ENCODE measurements at places on chromosomes 5 and 9.

DNA sequence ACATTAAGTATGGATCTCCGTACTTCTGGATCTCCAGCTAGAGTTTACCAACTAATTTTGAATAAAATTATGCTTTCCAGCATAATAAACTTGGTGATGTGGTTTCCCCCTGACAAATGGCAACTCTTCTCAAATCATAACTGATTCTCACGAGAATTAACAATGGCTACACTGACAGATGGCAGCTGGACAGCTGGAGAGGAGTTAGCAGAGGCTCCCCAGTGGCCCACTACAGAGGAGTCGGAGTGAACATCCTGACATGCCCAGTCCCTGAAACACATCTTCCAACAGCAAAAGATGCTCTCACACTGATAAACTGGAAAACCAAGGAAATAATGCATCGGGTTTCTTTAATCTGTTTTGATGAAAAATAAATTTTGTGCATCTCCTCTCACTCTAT, 239.6 kb downstream of the MAN2A1 start:
- DNase-seq, result no peak

DNA sequence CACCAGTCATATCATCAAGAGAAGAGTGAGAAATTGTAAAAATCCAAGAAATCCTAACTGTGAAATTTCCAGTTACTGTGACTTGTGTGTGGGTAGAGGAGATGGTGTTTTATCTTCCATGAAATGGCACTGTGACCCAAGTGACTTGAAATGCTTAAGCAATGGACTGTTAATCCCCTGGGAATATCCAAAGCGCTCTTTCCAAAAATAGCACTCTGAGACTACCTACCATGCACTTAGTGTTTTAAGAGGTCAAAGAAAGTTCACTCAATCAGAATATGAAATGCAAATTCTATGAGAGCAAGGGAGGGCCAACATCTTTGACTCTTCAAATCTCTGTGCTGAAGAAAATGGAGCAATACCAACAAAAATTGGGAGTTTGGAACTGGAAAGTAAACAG, 244.0 kb downstream of the GABRB2 start:
- DNase-seq, result no peak

DNA sequence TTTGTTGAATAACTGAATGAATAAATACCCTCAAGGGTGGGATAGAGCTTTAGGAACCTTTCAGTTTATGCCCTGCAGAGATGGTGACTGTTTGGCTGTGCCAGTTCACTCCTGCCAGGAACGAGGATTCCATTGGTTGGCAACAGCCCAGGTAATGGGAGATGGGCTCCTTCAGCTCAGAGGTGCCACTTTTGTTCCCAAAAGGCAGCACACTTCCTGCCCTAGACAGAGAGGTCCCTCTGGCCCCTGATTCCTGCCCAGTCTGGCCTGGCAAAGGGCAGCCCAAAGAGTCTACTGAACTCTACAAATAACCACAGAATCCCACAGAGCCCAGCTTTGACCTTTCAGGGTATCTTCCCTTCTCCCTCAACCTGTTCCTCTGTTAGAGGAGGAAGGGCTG, 1.6 kb downstream of the C9orf152 start:
- no peak for DNase-seq

DNA sequence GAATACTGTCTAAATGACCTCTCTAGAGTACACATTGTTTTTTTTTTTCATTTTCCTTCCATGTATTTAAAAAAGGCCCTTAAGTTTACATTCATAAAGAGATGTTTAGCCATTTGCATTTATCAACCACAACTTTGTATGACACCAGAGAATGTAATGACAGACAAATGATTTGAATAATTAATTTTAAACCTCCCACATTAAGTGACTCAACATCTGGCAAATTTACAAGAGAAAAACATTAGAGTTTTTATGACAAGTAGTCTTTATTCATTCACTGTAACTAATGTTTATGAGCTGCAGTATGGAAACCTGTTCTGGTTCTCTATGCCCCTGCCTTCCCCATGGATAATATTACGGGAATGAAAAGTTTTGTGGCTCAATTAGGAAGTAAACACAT, 1093.8 kb upstream of the CDH9 start:
- DNase-seq, result no peak

- no peak for DNase-seq
Observed at GRCh38 chr5:111401906-111402305, 110.4 kb downstream of the STARD4 start.

DNA sequence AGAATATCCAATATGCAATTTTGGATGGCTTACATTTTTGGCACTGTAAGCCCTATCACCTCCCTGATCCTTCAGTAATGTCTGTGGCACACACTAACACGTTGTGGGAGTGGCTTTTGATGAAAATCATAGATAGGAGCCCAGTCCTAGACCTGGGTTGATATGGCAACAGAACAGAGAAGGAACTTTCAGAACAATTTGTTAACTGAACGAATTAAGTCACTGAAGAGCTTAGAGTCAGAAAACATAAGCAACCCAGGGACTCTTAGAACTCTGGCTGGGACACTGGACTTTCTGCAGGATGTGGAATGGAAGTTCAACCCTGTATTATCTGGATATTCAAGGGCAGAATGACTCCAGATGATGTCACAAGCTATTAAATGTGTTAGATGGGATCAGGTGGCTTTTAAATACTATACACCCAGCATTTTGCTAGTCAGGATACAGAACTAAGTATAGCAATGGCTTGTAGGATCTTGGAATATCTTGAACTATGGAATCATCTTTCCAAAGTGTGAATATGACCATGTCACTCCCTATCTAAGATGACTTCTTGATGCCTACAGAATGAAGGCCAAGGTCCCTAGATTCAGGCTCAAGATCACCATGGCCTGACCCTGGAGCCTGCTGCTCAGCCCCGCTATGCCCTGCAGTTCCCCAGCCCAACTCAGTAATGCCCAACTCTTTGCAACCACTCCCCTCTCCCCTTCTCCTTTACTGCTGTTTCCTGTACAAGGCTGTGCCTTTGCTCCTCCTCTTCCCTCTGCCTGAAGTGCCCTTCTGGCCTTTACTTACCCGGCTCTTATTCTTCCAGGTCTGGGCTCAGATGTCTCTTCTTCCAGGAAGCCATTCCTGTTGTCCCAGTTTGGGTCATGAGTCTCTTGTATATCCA, 42.8 kb downstream of the VLDLR start:
- no peak for DNase-seq

DNA sequence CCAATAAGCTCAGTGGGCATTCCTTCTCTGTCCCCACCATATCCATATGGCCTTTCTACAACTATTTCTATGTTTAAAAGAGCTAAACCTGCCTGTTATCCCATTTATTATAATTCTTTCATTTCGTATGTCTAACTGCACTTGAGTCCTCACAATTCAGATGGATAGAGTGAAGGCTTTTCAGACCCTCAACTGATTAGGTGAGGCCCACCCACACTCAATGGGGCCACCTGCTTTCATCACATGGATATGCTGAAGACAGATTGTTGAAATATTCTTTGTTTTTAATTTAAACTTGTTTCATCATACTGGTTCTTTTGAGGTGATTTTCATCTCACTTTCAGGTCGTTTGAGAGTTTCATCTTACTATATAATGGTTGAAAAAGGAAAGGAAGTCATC, 5.7 kb upstream of the S1PR3 start:
- DNase-seq, result no peak

Data from OCI-LY7 (cell line).